ENCODE measurements at places on chromosomes 6 and 20. TPM values are rescaled to one million over a fixed set of nuclear protein-coding genes. Genes with fewer than 3 reads are reported as not detected.

Gene PARD6B
- total RNA-seq, result 5.1 TPM

Gene PDYN
- not detected for total RNA-seq

Gene TXLNB
- 150 TPM for total RNA-seq

Gene IP6K3
- total RNA-seq, result 30.8 TPM

DNA sequence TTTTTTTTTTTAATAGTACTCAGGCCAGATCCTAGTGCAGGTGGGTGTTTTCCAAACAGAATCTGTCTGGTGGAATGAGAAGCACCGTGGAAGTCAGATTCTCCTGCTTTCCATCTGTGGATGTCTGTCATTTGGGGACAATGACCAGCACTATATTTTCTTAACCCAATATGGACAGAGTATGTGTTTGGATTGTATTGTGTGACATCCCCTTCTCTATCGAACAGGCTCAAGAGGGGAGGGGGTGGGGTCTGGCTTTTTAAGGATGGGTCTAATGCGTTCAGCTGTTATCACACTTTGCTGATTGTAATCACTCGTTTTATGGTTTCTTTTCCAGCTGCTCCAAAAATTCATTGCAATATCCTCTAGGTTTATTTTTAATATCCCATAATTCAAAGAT is 197.5 kb upstream of the CEP162 start:
- no peak for DNase-seq

DNA sequence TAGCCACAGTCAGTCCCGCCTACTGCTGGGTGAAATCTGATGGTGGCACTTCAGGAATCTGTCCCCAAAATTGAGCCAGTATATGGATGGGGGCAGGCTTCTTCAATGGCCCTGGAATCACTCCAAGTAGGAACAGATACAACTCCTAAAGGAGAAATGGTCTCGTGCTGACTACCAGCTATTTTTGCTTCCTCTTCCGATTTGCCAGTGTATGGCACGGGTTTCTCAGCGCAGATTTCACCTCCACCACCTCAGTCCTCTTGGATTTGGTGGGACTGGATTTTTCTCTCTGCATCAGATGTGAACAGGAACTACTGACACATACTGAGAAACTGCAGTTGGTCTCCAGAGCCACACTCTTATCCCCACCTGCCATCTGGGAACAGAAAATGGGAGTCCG is 27.2 kb downstream of the PNPLA1 start:
- DNase-seq, result no peak

DNA sequence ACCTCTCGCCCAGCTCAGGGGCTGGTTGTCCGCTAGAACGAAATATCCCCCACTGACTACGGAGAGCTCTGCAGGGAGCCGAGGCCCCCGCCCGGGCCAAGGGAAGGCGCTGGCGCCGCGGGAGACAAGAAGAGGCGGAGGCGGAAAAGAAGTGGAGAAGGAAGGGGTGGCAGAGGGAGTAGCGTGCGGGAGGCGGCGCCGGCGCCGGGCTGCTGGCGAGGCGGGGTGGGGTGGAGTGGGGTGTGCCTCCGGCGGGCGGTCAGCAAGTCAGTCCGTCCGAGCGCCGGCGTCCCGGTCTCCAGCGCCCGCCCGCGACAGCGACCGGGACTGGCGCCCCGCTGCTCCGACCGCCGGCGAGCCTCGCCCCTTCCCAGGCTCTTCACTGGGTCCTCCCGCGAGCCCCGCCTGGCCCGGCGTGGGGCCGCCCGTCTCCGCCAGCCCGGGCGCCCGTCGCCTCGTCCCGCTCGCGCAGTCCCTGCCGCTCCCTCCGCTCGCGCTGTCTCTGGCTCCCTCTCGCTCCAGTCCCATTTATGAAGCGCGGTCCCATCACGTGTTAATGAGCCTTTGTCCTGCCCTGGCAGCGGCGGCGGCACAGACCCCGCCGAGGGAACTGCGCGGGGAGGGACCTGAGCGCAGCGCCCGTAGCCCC is at the start of gene CNR1:
TSS of gene CNR1 (minus strand) at position 504 of the 649 bp plus-strand sequence. CDS start 21,073 bp downstream, outside the sequence.
- DNase-seq, result peak; percentile 26

Data from heart left ventricle (tissue), 16 donors.